ENCODE measurements at places on chromosomes 6 and 20.
A peak's percentile ranks its signal among the peaks of the same experiment; 100 is the strongest.

DNA sequence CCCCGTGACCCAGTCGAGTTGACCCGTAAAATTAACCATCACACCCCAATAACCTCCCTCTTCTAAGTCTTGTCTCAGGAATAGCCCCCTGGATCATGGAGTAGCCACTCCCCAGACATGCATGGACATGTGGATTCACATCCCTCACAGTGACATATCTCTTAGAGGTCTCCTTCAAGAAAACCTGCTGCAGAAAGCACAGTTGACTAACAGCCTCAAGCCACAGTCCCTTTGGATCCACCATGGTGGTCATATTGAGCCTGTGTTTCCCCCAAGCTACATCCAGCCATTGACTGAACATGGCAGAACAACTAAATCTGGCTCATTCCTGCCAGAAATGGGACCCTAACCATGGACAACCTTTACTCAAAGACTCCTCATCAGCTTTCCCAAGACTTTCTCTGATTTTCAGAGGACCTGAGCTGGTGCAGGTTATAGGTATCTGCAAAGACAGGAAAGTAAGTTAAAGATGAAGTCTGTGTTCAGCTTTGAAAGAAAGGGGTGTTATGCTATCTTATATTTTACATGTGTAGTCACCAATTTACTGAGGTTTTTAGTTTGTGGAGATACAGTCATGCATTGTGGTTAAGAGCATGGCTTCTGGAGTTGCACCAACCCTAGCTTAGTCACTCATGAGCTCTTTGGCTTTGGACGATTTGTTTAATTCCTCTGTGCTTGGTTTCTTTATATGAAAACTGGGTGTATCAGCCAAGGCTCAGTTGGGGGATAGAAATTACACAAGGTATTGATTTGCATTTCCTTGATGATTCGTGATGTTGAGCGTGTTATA, 219.1 kb downstream of the MYLK4 start:
- peak; percentile 85 for DNase-seq

- no peak for DNase-seq
Observed at GRCh38 chr6:158358450-158359077, 46.3 kb downstream of the TULP4 start.

GRCh38 chr6:82227770-82228169, 19.8 kb downstream of the IBTK start:
- no peak for DNase-seq

DNA sequence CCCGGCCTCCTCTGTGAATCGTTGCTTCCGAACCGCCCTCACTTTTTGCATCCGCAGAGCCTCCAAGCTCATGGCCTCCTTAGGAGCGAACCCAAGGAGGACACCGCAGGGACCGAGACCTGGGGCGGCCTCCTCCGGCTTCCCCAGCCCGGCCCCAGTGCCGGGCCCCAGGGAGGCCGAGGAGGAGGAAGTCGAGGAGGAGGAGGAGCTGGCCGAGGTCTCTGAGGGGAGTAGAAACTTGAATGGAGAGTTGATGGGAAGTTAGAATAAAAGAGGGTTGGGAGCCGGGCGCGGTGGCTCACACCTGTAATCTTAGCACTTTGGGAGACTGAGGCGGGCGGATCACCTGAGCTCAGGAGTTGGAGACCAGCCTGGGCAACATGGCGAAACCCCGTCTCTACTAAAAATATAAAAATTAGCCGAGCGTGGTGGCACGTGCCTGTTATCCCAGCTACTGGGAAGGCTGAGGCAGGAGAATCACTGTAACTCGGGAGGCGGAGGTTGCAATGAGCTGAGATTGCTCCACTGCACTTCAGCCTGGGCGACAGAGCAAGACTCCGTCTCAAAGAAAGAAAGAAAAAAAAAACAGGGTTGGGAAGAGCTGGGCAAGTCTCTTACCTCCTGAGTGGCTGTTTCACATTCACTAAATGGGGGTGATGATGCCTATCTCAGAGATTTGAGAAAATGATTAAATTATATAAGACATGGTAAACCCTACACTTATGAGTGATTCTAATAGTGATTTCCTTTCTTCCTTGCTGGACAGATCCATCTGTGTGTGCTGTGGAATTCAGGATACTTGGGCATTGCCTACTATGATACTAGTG, 805 bp downstream of the MSH5 start:
- no peak for DNase-seq

- no peak for DNase-seq
Observed at GRCh38 chr6:87848616-87849015, 146.6 kb upstream of the AKIRIN2 start.

GRCh38 chr6:105272786-105273185, 93.0 kb upstream of the POPDC3 start:
- DNase-seq, result no peak

DNA sequence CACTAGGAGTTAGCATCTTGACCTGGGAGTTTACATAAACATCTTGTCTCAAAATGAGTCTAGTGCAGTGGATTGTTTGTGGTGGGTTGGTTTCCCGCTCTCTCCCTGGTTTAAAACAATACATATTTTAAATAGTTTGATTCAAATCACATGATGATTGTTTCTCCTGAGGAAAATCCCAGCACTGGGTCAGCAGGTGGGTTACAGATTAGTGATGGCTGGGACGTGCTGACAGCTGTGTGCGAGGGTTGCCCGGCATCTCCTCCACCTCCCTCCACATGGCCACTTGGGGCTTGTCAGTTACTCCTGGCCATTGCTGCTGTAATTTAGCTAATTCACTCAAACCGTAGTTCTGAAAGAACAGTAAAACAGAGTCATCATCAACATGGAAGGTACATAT, 306.4 kb upstream of the CITED2 start:
- DNase-seq, result no peak

GRCh38 chr20:21513881-21514540, at the start of gene NKX2-2:
Gene NKX2-2 (minus strand): TSS chr20:21514064. CDS start chr20:21513669, 395 bp downstream.
- DNase-seq, result no peak

Data from HS-5 (cell line).